Activated CD8-positive, alpha-beta memory T cell treated with anti-CD3 and anti-CD28 coated beads for 1 hour (primary cell): ENCODE measurements at places on chromosomes 5 and 9.

- no peak for DNase-seq
These were observed 40.4 kb upstream of the ORM1 start for GRCh38 chr9:114282507-114282906.

DNA sequence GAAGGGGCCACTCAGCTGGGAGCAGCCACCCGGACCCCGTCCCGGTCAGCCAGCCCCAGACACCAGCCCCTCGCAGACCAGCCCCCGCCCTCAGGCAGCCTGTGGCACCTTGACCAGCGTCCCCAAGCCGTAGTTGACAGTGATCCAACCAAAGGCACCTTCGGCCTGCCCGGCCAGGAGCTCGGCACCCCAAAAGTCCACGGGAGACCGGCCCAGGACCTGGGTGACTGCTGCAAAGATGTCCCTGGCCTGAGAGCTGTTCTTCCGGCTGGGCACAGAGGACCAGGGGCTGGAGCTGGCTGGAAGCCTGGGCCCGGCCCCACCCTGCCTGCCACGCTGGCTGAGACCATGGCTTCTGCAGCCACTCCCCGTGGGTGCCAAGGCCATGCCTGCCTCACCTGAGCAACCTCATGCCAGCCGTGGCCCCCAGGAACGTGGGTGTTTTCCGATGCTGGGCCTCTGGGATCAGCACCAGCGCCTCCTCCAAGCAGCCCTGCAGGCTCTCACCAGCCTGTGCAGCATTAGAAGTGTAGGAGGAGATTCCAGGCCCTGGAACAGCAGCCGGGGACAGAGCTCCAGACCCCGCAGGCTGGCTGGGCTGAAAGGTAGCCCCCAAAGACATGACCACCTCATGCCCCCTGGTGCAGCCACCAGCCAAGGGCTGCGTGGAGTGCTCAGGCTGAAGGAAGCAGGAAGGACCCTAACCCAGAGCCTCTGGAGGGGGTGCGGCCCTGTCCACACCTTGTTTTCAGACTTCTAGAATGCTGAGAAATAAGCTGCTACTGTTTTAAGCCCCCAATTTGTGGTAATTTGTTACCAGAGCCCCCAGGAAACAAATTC is 4.2 kb downstream of the ENTPD8 start:
- DNase-seq, result no peak

- no peak for DNase-seq
These were observed 164.0 kb upstream of the CCDC152 start for GRCh38 chr5:42592401-42593140.

DNA sequence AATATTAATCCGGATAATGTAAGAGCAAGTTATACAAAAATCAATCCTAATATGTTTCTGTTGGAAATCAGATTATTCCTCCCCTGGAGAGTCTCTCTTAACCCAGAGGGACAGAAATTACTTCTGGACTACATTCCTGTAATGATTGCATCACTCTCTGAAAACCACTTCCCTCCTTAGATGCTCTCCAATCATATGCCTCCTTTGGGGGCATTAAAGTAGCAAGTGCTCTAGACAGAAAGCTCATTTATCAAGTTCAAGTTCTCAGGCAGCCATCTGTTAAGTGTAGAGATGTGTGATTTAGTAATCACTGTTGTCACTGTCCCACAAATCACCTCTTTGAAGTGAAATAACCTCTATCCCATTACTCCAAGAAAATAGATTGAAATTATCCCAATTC is 247.1 kb downstream of the SLCO4C1 start:
- DNase-seq, result no peak

DNA sequence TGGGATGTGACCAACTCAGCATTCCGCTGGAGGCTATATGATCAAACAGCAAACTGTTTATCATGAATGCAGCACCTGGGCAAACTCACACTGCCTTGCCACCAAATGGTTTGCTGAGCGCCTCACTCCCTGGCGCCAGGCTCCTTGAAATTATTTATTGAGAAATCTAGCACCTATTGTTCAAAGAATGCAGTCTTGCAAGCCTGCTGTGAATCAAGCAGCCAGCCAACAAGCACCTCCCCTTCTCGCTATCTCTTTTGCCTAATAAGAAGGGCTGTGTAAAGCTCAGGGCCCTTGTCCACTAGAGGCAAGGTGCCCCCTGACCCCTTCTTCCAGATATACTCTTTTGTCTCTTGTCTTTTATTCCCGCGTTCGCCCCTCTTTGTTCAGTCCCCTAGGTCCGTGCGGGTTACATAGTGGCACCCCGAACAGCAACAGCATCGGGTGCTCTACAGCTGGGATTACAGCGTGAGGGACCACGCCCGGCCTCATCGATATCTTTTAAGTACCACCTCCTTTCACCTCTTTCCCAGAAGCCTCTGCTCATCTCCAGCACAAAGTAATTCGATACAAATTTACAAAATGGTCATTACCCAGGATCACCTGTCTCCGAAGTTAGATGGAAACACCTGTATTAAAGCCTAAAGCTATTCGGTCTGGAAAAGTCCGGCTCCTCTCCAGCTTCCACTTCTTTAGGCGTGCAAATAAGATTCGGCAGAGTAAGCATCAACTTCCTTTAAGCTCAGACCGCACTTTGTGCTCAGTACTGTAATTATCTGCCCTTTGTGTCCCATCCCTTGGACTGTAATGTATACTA is 896 bp downstream of the RIGI start:
- DNase-seq, result no peak

DNA sequence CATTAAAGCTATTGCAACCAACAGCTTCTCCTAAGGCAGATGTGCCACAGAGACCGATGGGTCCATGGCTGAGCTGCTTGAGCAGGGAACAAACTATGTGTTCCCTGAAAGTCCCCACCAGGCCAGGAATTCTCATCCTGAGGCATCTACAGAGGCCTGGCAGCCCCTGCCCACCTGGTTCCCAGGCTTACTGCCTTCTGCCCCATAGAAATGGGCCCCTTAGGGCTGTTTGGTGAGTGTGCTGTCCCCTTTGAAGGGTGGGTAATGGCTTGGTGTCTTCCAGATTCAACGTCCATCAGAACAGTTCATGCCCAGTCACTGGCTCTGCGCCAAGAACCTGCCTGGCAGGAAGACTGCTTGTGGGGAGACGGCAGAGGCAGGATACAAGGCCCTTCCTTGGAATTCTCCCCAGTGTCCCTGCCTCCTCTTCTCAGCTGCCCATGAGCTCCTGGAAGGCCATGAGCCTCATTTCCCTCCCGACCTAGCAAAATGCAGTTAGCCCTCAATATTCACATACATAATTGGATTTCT is 3.8 kb upstream of the COL27A1 start:
- DNase-seq, result no peak

DNA sequence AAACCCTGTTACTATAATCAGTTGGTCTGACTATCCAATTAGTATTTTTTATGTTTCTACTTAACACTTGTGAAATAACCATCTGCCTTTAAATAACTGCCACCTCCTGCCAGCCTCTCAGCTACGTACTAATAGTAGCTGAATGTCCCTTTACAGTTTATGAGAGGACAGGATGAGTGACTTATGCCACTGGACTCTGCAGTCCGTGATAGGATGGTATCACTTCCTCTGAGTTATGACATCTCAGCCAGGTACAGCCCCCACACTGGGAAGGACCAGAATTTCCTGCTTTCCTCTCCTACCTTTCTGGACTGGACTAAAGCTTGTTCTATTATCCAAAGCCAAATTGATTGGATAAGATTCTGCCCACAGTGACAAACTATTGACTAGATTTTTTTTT is 102.9 kb downstream of the ZFAND5 start:
- no peak for DNase-seq

- peak; percentile 73 for DNase-seq
These were observed 15.6 kb downstream of the DNM1 start for GRCh38 chr9:128218518-128219389.
